ENCODE measurements at places on chromosomes 2 and 18.

DNA sequence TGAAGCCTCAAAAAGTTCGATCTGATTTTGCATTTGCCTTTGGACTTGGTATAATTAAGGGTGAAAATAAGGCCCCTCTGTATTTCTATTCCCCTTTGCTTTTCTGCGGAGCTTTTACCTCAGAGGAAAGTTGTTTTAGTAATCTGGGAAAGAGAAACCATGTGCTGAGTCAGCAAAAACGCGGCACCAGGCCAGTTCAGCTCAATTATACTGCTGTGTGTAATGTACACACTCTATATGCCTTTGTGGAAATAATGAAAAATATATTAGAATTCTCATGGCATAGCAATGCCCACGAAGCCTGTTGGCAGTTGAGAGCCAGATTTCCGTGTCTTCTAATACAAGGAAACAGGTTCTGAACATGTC, 161.9 kb upstream of the SIX2 start:
- DNase-seq: no peak

GRCh38 chr2:157934684-157935377, 58.7 kb upstream of the ACVR1 start:
- no peak for DNase-seq

GRCh38 chr2:225254363-225254762, 145.1 kb upstream of the NYAP2 start:
- DNase-seq: no peak

DNA sequence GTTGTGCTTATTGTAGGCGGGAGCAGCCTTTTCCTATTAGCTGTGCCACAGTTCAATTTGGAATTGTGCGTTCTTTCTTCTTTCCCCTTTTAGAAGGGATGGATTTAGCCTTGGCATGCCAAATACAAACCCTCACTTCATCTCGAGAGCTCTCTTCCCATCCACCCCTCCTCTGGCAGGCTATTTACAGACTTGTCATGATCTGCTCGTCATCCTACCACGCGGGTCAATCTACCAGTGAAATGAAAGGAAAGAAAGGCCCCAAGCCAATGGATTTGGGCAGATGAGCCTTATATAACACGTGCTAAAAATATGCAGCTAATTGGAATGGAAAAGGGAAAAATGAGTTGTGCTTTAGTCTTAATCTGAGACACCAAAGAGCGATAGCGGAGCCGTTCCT, 277.5 kb downstream of the PRKCE start:
- DNase-seq: no peak

DNA sequence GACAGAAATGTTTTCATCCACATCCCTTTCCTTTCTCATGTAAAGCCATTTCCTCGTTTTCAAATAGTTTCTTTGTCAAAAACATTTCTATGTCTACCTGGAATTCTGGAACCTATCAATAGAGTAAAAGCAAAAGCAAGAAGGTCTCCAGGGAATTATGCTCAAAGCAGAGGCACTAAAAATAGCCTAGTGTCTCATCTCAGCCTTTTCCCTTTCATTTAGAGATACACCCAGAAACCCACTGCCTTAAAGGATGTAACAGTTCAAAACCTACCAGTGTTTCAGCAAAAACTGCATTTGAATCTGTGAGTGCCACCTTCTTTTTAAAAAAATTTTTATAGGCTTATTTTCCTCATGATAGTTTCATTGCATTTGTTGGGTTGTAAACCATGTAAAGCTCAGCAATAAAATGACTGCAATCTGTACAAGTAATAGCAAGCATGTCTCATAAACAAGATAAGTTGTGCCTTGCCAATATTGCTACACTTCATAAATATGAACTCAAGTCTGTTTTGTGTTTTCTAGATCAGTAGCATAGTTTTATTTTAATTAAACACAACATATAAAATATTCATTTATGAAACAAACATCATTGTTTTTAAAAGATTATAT, 927.3 kb upstream of the ACVR2A start:
- DNase-seq: no peak

DNA sequence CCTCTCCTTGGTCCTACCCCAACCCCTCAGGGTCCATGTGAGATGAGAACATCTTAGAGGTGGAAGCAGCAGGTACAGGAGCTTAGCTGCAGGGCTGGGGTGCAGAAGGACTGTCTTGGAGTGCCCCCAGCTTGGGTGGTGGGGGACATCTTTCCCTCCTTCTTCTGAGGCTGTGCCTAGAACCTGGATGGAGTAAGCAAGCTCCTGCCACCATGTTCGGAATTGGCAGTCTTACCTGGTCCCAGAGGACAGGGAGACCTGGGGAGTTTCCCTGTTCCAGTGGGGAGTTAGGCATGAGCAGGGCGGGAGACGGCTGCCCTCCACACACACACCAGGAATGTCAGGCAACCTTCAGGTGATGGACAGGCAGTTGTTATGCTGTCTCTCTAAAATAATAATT, 131.0 kb upstream of the COPS8 start:
- no peak for DNase-seq

DNA sequence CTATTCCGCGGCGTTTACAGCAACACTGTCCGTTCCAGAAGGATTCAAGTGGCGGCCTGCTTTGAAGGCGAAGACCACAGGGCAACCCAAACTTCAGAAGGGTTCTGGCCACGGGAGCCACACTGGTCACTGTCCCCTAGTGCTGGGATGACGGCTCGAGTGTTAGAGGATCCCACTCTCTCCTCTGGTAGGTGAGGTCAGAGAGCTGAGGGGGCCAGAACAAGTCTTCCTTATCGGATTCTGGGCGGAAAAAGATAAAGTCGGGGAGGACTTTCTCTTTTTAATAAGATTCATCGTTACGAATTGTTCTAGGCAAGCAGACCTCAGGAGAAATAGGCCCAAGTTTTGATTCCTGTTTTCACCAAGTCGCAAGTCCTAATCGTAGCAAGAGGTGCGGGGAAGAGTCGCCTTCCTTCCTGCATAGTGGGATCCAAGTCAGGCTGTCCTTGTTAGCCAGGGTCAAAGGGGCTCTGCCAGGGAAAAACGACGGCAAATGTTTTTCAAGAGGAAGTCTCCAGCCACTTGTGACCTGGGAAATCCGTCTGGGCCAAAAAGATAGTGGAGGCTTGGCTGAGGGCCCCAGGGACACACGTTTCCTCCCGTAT, 864 bp upstream of the MYL12A start:
- DNase-seq: no peak

DNA sequence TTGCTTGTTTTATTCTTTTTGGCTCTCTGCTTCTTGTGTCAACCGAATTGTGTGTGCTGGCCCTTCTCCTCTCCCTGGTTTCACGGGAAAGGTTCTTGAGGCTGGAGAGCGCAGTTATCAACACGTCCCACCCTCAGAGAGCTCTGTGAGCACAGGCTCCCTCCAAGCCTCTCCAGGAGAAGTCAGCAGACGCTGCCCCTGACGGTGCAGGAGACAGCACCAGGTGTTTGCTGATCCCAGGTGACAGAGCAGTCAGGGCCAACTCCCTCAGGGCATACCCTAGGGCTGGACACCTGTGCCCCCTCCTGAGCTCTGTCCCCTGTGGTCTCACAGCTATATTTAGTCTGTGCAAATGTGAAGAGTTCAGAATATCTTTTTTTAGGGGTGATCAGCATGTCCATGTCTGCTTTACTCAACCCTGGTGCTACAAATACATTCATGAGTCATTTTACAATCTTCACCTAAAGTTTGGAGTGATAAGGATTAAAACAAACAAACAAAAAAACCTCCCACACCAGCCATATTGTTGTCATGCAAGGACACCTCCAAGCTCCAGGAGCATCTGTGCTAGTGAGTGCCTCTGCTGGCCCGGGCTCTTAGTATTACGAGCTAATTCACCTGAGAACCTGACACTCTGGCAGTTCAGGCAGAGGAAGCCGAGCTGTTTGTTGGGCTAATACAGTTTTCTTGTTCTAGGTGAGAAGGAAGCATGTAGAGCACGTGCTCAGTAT, 65.9 kb upstream of the TMEM200C start:
- no peak for DNase-seq

- no peak for DNase-seq
Observed at GRCh38 chr18:79471046-79471445, 75.3 kb downstream of the NFATC1 start.

DNA sequence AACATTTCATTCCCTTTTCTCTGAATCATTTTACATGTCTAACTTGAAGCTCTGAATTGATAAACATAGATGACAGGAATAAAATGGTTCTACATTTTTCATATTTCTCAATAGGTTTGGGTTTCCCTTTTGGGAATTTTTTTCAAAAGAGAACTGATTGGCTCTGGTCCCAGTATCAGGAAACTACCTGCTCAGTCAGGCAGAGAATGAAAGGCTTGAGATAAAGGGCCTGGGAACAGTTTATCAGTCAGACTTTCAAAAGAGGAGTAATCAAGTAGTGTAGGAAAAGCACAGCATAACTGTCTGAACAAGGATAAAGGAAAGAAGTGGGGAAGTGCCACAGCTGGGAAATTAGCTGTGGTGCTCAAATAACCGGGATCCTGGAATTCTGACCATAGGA, 28.3 kb upstream of the CCL20 start:
- no peak for DNase-seq

- no peak for DNase-seq
Observed at GRCh38 chr2:219409619-219410018, 8.6 kb upstream of the DES start.

DNA sequence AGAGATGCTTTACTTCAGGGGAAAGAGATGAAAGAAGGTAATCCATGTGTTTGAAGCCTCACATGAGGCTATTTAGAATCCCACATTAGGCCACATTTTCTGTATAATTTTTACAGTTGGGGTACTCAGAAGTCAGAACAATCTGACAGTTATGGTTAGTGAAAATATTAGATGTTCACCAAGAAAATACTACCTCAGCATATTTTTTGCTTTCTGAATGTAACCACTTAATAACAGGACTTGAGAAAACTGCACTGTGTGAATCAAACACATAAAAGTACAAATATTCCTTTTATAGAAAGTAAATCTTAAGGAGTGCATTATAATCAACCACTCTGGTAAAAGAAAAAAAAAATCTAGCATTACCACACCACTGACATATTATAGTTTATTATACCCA, 169.3 kb downstream of the SATB2 start:
- no peak for DNase-seq

- no peak for DNase-seq
Observed at GRCh38 chr2:197265924-197266323, 44.7 kb downstream of the ANKRD44 start.

- no peak for DNase-seq
Observed at GRCh38 chr2:2926858-2927175, 450.8 kb downstream of the EIPR1 start.

- DNase-seq: peak; percentile 83
Observed at GRCh38 chr2:191247381-191248057, 2.3 kb downstream of the MYO1B start.

DNA sequence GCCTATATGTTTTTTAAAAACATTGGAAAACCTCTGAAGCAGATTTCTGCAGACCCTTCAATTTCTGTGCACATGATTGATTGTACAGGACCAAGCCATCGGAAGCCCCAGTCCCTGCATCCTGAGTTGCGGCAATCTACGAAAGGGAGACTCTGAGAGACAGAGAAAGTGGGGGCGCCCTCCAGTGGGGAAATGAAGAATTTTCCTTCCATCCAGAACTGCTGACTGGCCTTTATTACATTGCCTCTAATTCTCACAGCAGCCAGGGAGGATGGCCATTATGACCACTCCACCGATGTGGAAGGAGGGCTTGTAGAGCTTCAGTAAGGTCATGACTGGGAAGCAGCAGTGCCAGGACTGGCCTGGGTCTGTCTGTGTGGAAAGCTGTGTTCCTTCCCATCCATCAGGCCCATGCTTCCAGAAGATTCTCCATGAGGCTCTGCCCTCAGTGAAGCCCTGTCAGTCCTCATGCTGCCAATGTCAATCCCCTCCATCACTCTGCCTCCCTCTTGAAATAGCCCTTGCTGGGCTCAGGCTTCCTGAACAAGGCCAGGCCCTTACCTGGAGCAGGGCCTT, 20.0 kb upstream of the RESP18 start:
- peak; percentile 10 for DNase-seq

GRCh38 chr18:13813271-13813849, 10.6 kb upstream of the MC5R start:
- DNase-seq: peak; percentile 39

DNA sequence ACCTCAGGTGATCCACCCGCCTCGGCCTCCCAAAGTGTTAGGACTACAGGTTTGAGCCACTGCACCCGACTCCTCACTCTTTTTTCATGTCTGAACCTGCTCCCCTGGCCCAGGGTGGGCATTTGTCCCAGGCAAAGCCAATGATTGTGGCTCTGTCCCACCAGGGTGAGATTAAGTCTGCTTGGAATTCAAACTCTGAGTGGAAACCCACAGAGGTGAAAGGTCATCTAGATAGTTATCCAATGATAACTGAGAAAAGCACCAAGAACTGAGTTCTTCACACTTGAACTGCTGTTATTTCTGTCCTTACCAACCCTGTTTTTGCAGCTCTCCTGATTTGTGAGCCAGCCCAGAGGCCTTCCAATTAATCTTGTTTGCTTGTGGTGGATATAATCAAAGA, 62.4 kb upstream of the ACVR1 start:
- no peak for DNase-seq

GRCh38 chr2:232362174-232362900, 16.2 kb upstream of the ALPP start:
- no peak for DNase-seq

DNA sequence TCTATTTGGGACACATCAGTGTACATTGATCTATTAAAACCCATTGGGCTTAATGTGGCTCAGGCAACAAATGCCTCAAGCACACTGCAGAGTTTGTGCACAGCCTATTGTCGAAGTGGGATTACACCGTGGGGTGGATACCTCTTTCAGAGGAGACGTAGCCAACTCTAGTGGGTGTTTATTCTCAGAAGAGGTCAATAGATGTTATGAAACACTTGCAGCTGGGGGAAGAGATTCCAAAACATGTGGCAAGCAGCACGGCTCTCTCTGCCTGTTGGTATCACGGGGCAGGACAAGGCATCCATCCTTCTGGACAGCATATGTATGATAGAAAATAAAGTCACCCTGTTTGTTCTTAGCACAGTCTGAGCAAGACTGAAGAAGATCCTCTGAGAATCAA, 121.4 kb upstream of the COPS8 start:
- DNase-seq: no peak

DNA sequence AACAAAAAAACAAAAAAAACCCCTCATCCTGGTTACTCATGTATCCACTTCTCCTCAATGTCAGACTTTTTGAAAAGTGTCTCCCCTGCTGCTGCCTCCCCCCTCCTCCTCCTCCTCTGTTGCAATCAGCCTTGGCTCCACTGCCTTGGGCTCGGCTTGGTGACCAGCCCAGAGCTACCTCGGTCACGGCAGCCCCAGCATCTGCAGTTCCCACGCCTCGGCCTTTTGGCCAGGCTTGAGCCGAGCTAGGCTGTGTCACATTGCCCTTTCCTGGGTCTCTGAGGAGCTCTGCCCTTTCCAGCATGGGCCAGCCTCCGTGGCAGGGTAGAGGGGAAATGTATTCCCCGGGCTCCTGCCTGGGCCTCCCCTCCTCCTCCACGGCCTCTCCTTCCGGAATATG, 22.7 kb upstream of the INHBB start:
- no peak for DNase-seq

GRCh38 chr2:241053576-241054251, 48.4 kb downstream of the MTERF4 start:
- no peak for DNase-seq

DNA sequence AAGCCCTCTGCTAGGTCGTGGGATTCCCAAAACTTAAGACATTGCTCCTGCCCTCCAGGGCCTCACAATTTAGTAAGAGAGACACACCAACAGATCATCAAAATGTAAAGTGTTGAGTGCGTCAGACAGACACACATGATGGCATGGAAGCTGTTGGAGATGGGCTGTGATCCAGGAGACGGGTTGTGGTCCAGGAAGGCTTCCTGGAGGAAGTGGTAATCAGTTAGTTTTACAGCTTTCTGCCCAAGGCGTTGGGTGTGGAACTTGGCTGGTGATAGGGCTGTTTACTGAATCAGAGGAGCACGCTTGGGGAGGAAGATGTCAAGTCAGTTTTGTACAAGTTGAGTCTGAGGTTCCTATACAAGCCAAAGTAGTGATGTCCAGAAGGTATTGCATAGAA, 24.0 kb upstream of the GLI2 start:
- no peak for DNase-seq
